ENCODE measurements at places on chromosomes 3 and 15. TPM values are rescaled to one million over a fixed set of nuclear protein-coding genes. Genes with fewer than 3 reads are reported as not detected.

GRCh38 chr3:82133070-82133606 lies 371.7 kb upstream of the GBE1 start:
- peak; percentile 83 for DNase-seq

GRCh38 chr3:177752831-177753230 lies 555.5 kb upstream of the TBL1XR1 start:
- DNase-seq: no peak

Gene GPR171
- total RNA-seq: not detected

Gene SH2D7
- total RNA-seq: not detected

DNA sequence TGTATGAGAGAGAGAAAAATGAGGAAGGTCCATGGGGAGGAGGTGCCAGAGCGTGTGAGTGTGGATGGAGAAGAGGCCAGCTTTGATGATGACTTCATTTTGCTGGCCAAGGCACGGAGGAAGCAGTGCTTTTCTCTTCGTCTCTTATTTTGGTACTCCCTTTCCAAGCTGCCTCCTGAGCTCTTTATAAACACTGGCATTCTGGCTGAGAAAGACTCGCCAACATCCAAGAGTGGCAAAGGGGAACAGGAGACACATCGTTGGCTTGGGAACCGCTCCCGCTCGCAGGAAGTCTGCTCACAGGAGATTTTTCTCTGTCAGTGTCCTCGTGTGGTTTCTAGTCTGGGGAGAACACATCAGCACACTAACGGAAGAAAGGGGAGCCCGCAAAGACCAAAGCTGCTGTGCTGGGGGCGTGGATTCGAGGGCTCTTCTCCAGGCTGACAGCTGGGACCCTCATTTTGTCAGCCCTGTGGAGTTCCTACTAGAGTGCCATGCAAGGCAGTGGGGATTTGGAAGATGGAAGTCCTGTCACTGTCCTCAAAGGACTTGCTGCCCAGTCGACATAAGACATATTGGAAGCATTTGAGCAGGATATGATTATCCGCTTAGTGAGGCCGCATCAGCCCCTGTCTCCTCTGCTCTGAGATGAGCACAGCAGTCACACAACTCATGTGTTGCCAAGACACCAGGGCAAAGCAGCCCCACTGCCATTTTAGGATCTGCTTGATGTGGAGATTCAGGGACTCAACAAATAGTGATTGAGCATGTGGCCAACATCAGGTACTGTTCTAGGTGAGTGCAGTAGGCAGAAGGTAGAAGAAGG lies 8.0 kb upstream of the SEMA4B start:
- DNase-seq: no peak

GRCh38 chr15:72873379-72874233 lies 90.0 kb upstream of the ADPGK start:
- no peak for DNase-seq

Gene OCA2
- total RNA-seq: not detected

GRCh38 chr15:44029003-44029402 lies 166.1 kb downstream of the FRMD5 start:
- DNase-seq: peak; percentile 59

Gene FGD5
- total RNA-seq: 196 TPM

GRCh38 chr3:23519314-23520208 lies 286.2 kb upstream of the UBE2E1 start:
- no peak for DNase-seq

- peak; percentile 82 for DNase-seq
These were observed 4.4 kb upstream of the SYNM start for GRCh38 chr15:99100245-99101173.

GRCh38 chr3:38579141-38579540 lies 70.3 kb downstream of the SCN5A start:
- peak; percentile 18 for DNase-seq

GRCh38 chr15:79872358-79873017 lies 24.3 kb downstream of the MTHFS start:
- DNase-seq: no peak
